ENCODE measurements at places on chromosomes 1 and 21. TPM values are rescaled to one million over a fixed set of nuclear protein-coding genes. Genes with fewer than 3 reads are reported as not detected.

Gene PKN2
- total RNA-seq: 17.7 TPM

- no peak for DNase-seq
These were observed 84.5 kb upstream of the RGS4 start for GRCh38 chr1:162984699-162985098.

- no peak for DNase-seq
These were observed 84.2 kb downstream of the LBR start for GRCh38 chr1:225343618-225344017.

- no peak for DNase-seq
These were observed 153.4 kb upstream of the CAMK1G start for GRCh38 chr1:209430107-209430506.

- DNase-seq: no peak
These were observed 59.9 kb downstream of the WARS2 start for GRCh38 chr1:119080586-119080985.

DNA sequence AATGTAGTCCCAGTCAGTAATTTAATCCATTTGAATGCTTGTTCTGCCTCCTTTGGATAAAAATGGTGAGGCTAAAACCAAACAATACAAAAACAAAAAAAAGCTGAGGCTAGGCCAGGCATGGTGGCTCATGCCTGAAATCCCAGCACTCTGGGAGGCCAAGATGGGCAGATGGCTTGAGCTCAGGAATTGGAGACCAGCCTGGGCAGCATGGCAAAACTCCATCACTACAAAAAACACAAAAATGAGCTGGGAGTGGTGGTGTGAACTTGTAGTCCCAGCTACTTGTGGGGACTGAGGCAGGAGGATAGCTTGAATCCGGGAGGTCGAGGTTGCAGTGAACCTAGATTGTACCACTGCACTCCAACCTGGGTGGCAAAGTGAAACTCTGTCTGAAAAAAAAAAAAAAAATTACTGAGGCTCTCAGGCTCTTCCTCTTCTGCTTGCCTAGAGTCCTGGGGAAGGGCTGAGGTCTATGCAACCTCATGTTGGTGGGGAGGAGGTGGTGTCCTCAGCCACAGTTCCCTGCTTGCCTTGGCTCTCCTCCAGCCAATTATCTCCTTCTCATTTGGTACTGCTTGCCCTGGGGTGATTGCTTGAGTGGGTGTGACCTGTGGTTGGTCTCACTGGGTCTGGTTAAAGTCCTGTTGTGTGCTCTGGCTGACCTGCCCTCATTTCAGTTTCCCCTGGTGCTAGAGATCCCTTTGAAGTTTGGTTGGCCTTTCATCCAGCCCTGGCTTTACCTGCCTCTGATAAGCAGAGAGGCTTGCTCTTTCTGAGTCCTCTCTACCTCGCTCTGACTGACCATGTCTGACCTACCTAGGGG, 20.9 kb downstream of the S1PR1 start:
- DNase-seq: no peak

DNA sequence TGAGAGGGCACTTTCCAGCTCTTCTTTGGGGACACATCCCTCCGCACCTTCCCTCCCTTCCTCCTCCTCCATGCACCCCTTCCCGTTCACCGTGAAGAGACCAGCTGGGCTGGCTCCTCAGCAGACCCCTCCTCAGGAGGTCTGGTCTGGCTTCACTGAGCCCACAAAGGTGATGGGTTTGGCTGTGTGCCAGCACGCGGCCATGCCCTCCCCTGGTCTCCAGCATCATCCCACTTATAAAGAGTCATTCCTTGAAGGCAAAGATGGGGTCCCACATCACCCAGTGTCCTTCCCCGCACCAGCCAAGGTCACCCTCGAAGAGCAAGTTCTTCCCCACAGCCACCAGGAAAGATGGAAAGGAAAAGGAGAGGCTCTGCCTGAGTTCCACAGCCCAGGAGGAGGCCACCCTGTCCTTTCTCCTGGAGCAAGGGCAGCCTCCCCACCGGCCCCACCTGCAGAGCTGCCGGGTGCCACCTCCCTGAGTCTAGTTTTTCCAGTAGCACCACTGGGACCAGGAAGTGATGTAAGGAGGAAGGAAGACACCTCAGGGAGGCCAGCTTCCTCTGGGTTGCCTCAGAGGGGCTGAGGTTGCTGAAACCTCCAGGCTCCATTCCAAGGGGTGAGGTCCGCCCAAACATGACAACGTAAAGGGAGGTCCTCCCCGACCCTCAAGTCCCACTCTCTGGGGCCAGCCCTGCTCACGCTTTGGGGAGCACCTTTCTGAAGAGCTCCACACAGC, 32.7 kb downstream of the RIPK4 start:
- DNase-seq: no peak

- DNase-seq: no peak
These were observed 20.4 kb upstream of the SLC2A1 start for GRCh38 chr1:42979036-42979430.

DNA sequence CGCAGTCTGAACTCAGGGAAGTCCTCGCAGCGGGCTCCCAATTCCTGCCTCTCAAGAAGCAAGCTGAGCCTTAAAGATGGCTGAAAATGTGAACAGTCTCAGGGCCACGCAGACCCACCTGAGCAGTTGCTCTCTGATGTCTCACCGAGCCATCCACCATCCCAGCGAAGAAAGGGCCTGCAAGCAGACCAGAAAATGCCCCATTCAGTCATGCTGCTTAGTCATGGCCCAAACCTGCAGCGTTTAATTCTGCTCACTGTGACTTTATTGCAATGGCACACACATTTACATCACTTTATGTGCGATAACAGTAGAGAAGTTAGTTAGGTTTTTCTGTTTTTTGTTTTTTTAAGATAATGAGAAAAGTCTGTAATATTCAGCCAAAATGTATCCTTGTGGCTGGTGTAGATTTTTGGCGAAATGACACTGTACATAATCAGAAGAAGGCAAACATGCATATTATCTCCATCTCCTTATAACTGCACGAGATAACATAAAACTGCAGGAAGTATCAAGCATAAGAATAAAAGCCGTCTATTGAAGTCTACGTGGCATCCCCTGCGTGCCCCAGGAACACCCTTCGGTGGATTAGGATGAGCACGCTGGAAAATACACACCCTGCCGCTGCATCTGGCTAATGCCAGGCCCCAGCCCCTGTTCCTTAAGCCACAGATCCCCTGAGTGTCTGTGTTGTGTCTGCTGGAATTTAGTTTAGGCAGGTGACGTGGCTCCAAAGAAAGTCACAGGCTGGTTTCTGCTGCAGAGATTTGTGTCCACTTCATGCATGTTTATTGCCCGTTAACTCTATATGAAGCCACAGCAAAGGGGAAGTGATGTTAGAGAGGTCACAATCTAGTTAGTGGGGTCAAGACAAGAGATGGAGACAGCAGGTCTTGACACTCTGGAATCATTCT, 119.8 kb upstream of the IRF2BP2 start:
- DNase-seq: peak; percentile 51

DNA sequence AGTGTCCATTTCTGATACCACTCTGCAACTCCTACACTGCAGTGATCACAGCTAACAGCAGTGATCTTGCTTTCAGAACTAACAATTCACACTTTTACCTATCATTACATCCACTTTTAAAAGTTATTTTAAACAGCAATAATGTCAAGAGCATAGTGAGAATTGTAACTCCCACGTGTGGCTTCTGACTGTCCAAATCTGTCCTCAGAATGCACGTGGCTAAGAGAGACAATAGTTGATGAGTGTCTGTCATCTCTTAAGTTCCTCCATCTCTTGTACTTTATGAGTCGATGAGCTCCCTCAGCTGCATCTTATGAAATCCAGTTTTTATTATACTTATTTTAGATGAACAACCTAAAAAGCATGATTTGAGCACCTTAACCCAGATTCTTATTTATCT, 16.5 kb upstream of the CFHR5 start:
- no peak for DNase-seq

Measured in suprapubic skin (tissue), 4 donors.